ENCODE measurements at places on chromosomes 7 and 10.
A peak's percentile ranks its signal among the peaks of the same experiment; 100 is the strongest.

- DNase-seq: peak; percentile 19
Observed at GRCh38 chr10:116237260-116237659, 35.7 kb downstream of the GFRA1 start.

- DNase-seq: no peak
Observed at GRCh38 chr10:78248651-78249464, 215.2 kb downstream of the RPS24 start.

DNA sequence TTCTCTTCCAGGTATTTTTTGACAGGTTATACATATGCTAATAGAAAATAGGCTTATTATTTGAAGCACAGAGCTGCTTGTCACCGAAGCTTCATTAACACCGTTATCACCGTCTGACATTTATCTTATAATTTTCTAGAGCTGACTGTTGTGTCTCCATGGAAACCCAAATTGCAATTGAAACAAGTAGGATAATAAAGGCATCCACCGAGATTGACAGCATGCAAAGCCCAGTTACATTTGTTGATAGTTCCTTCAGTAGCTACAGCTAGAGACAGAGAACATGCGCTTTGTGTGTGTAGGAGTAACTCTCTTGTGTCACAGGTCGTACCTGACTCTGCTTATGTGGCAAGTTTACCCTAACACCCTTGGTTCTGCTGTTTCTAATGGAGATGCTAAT is 135.6 kb downstream of the CELF2 start:
- no peak for DNase-seq

DNA sequence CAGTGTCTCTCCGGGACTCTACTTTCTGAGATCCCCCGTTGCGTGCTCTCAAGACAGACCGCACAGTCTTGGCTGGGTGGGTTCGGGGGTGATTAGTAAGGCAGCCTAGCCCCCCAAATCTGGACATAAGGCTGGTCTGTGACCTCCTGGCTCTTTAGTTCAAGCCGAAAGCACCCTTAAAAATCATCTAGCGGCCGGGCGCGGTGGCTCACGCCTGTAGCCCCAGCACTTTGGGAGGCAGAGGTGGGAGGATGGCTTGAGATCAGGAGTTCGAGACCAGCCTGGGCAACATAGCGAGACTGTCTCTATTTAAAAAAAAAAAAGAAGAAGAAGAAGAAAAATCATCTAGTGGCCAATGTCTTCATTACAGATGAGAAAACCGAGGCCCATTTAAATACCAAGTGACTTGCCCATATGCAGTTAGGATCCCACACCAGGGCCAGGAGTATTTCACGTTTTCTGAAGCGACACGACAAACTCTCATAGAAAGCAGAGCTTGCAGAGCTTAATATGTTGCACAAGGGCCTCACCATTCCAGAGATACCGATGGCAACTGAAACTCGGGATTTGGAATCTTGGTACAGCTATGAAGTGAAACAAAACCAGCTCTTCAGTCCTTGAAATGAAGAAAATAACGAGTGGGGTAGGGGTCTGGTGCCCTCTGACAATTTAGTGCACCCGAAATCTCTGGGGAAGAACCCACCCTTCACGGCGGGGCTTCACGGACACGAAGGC is 703 bp upstream of the HILPDA start:
- DNase-seq: no peak

GRCh38 chr10:112785089-112785488 is 165.0 kb upstream of the TCF7L2 start:
- DNase-seq: no peak
